Activated T-helper 9 cell treated with anti-CD3 and anti-CD28 coated beads, Interleukin-2, amount 50 U/mL, for 16 hours (primary cell): ENCODE measurements at places on chromosomes 5 and 9.

DNA sequence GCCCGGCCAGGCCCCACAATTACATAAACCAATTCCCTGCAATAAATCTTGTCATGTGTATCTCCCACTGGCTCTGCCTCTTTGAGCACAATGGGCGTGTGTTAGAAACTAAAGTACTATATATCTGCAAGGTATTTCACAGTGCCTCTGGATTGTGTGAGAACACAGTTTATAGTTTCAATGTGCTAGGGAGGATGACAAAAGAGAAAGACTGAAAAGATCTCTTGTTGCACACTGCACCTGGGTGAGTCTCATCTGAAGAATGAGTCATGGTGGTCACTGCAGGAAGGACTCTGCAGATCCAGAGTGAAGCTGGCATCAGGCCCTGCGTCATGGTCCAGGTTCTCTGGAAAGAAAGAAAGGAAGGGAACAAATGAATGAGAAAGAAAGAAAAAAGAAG, 20.7 kb upstream of the CTSV start:
- no peak for DNase-seq

- no peak for DNase-seq
These were observed 20.8 kb downstream of the AMBP start for GRCh38 chr9:114057161-114057885.

- DNase-seq = no peak
These were observed 37.3 kb downstream of the TTC23L start for GRCh38 chr5:34876275-34876674.

DNA sequence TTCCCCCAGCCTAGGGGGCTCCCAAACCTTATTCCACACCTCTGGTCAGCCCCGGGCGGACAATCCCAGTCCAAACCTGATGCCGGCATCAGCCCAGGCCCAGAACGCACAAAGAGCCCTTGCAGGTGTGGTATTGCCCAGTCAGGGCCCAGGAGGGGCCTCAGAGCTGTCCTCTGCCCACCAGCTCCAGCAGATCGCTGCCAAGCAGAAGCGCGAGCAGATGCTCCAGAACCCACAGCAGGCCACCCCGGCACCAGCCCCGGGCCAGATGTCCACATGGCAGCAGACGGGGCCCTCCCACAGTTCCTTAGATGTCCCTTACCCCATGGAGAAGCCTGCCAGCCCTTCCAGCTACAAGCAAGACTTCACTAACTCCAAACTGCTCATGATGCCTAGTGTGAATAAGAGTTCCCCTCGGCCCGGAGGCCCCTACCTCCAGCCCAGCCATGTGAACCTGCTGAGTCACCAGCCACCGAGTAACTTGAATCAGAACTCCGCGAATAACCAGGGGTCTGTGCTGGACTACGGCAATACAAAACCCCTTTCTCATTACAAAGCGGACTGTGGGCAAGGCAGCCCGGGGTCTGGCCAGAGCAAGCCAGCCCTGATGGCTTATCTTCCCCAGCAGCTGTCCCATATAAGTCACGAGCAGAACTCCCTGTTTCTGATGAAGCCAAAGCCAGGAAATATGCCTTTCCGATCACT, 27.6 kb upstream of the LTC4S start:
- no peak for DNase-seq

GRCh38 chr5:103258957-103259704, 568 bp downstream of the MACIR start:
- DNase-seq = peak; percentile 49
